Fibroblast of skin of left quadriceps (primary cell): ENCODE measurements at places on chromosomes 3 and 15.

DNA sequence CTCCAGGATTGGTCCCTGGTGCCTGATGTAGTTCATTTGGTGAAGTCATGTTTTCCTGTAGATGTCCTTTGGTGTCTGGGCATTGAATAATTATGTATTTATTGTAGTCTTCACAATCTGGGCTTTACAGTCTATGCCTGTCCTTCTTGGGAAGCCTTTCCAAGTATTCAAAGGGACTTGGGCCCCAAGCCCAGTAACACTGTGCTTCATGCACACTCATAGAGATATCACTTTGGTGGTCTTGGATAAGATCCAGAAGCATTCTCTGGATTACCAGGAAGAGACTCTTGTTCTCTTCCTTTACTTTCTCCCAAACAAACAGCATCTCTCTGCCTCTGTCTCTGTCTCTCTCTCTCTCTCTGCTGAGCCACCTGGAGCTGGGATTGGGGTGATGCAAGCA lies 281.1 kb upstream of the GOLGA6L4 start:
- no peak for DNase-seq

GRCh38 chr15:63186065-63186464 lies 3.3 kb upstream of the RAB8B start:
- peak; percentile 44 for DNase-seq

DNA sequence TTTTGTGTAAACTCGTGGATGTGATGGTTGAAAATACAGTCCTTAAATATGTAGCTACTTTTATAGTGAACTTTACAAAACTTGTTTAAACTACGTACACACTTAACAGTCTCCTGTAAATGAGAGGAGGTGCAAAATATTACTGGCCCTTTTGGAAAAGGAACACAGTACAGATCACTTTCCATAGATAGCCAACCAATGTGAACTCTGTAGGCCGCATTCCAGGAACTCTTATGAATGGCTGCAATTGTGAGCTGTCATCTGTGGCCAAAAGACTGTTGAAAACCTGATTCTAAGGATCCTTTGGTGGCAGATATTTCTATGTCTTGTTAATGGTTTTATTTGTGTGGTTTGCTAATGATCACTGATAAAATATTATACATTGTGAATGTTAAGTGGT lies 6.2 kb downstream of the TSC22D2 start:
- no peak for DNase-seq

GRCh38 chr3:165983284-165983683 lies 146.1 kb upstream of the BCHE start:
- DNase-seq, result no peak

DNA sequence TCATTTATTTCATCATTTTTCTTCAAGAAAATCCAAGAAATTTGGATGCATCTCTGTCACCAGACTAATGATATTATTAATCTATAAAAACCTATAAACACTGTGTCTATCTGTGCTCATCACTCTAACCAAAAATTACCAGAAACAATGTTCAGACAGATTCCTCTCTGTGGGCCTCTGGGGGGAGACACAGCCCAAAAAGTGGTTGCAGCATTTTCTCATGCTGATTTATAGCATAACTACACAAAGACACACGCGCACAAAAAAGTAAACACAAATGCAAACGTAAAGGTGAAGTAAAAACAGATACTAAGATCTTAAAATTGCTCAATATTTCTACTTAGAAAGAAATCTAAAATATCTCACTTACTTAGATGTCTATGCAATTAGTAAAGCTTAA lies 976.0 kb downstream of the GBE1 start:
- no peak for DNase-seq
